ENCODE measurements at places on chromosomes 4 and X. TPM values are rescaled to one million over a fixed set of nuclear protein-coding genes. Genes with fewer than 3 reads are reported as not detected.

The NEUROG2 gene
- total RNA-seq, result not detected

The LRP2BP gene
- total RNA-seq, result 0.48 TPM

The USP17L26 gene
- total RNA-seq, result not detected

The PABPC4L gene
- 0.98 TPM for total RNA-seq

The RADX gene
- under 0.01 TPM for total RNA-seq

The DOK7 gene
- total RNA-seq, result not detected

The SSX4B gene
- total RNA-seq, result not detected

The HMX1 gene
- not detected for total RNA-seq

The FRMPD3 gene
- not detected for total RNA-seq
